Skeletal muscle tissue (tissue), 5 donors: ENCODE measurements at places on chromosomes 12 and 14. TPM values are rescaled to one million over a fixed set of nuclear protein-coding genes. Genes with fewer than 3 reads are reported as not detected.

RPAP3 gene
- 5.2 TPM for total RNA-seq

SERPINA10 gene
- not detected for total RNA-seq

VDR gene
- total RNA-seq: 0.52 TPM

DEPDC4 gene
- total RNA-seq: 1.0 TPM

MSI1 gene
- total RNA-seq: 1.0 TPM

MON2 gene
- 67.3 TPM for total RNA-seq

COL2A1 gene
- total RNA-seq: 88.2 TPM

ADAMTS20 gene
- 0.52 TPM for total RNA-seq

RIMBP2 gene
- 2.6 TPM for total RNA-seq

ADSS1 gene
- 89.8 TPM for total RNA-seq

CD163L1 gene
- 4.7 TPM for total RNA-seq

IKZF4 gene
- total RNA-seq: 1.6 TPM

AQP2 gene
- not detected for total RNA-seq

MMP17 gene
- total RNA-seq: 6.3 TPM

SSPN gene
- total RNA-seq: 56.9 TPM

CYP27B1 gene
- total RNA-seq: under 0.01 TPM

LPAR5 gene
- total RNA-seq: 1.0 TPM

NUAK1 gene
- 9.4 TPM for total RNA-seq

PLCZ1 gene
- not detected for total RNA-seq

SYCP3 gene
- not detected for total RNA-seq

PRH1 gene
- 31.8 TPM for total RNA-seq

EMP1 gene
- 40.2 TPM for total RNA-seq

SMOC1 gene
- 3.1 TPM for total RNA-seq

GLT8D2 gene
- total RNA-seq: 36.5 TPM

PIWIL1 gene
- total RNA-seq: not detected

ANKLE2 gene
- 28.7 TPM for total RNA-seq

PTHLH gene
- total RNA-seq: 0.52 TPM

SRGAP1 gene
- total RNA-seq: 5.7 TPM

SLC39A2 gene
- total RNA-seq: not detected

LALBA gene
- total RNA-seq: not detected

GPD1 gene
- total RNA-seq: 104 TPM

SLC22A17 gene
- 12.5 TPM for total RNA-seq

CCDC177 gene
- total RNA-seq: not detected

RBP5 gene
- total RNA-seq: not detected

CEBPE gene
- under 0.01 TPM for total RNA-seq

RPGRIP1 gene
- total RNA-seq: not detected

SLC7A8 gene
- total RNA-seq: 4.7 TPM

MYH6 gene
- 2.1 TPM for total RNA-seq
